ENCODE measurements at places on chromosomes 5 and 9.

- DNase-seq: no peak
Measured at GRCh38 chr5:139486201-139486600, 3.6 kb upstream of the STING1 start.

- no peak for DNase-seq
Measured at GRCh38 chr9:133552236-133552635, 17.7 kb downstream of the ADAMTSL2 start.

DNA sequence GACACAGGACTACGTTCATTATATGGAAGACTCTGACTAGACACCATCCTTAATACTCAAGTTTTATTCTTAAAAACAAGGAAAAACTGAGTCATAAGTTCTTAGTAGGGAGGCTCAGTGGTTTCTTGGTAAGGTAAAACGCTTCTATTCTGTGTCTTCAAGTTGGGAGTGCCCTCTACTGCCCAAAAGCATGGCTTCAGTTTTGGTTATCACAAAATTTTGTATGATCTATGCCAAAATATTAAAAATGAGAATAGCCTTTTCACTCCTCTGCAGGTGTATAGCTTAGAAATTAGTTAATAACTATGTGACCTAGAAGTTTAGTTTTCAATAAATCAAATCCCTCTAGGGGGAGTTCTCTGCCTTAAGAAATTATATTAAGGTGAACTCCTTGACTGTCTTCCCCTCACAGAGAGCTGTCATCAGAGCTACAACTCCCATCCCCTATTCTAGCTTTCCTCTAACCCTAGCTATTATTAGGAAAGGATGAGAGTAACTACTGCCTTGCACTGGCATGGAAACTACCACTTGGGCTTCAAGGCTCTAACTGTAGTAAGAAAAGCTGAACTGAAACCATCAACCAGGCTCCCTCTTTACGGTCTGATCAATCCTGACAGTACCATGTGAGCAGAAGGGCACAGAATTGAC lies 189.7 kb downstream of the GNAQ start:
- DNase-seq: no peak

GRCh38 chr5:147643142-147643541 lies 133.3 kb upstream of the DPYSL3 start:
- no peak for DNase-seq
